ENCODE measurements at places on chromosomes 2 and 18.

- no peak for DNase-seq
Measured at GRCh38 chr2:240230291-240230931, 90.0 kb upstream of the OTOS start.

DNA sequence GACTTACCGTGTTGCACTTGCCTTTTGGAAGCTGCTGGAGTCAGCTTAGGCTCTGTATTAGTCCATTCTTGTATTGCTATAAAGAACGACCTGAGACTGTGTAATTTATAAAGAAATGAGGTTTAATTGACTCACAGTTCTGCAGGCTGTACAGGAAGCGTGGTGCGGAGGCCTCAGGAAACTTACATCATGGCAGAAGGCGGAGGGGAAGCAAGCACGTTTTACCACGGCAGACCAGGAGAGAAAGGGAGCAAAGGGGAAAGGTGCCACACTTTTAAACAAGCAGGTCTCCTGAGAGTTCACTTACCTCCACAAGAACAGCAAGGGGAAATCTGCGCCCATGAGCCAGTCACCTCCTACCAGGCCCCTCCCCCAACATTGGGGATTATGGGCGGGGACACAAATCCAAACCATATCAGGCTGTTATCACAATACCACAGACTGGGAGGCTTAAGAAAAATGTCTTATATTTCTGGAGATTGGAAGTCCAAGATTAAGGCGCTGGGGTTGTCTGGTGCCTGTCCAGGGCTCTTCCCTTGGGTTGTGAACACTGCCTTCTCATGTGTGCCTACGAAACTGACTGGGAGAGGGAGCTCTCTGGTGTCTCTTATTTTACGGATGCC, 3.6 kb upstream of the D2HGDH start:
- no peak for DNase-seq

DNA sequence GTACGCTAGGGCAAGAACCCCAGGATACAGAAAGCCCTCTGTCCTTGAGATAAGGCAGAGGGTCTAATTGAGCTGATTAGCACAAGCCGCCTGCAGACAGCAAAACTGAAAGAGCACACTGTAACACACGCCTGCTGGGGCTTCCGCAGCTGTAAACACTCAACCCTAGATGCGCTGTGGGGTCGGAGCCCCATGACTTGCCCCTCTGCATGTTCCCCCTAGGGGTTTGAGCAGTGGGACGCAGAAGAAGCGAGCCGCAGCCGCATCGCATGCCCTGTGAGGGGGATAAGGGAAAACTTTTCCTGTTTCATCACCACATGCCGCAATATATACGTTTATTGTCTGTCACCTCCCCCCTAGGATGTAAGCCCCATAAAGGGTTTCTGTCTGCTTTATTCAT, 384.6 kb downstream of the PLCL1 start:
- DNase-seq, result no peak

- no peak for DNase-seq
Measured at GRCh38 chr18:56568986-56569385, 69.4 kb downstream of the TXNL1 start.

- DNase-seq, result no peak
Measured at GRCh38 chr2:41326851-41327250, 721.0 kb upstream of the PKDCC start.

DNA sequence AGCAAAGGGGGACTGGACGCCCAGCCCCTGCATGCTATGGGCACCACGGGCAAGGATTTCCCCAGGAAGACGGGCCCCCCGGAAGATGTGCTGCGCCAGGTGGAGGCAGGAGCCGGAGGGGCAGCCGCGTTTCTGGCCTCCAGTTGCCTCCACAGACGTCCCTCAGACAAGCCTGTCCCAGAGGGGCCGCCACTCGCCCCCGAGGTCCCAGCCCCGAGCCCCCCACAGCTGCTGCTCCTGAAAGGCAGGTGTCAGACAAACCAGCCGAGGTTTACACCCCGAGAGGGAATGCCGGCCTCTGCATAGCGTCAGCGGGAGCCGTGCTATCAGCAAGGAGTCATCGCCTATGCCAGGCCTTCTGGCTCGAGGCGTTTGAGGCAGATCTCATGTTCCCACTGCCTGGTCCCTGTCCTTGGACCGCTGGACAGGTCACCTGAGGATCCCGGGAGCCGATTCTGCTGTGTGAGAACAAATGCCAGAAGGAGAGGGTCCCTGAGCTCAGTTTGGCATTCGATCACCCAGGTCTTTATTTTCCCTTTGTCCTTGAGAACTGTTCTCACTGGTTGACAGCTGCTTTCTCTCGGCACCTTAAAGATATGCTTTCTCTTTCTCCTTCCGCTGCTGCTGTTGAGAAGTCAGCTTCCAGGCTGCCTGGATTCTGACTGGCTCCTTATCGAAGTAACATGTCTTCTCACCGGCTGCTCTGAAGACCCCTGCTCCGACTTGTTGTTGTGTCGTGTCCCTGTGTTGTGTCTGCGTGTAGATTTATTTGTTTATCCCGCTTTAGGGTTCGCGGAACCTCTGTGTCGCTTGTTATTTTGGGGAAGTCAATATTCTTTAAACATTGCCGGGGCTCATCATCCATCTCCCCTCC, 20.6 kb downstream of the CROCC2 start:
- DNase-seq, result no peak

DNA sequence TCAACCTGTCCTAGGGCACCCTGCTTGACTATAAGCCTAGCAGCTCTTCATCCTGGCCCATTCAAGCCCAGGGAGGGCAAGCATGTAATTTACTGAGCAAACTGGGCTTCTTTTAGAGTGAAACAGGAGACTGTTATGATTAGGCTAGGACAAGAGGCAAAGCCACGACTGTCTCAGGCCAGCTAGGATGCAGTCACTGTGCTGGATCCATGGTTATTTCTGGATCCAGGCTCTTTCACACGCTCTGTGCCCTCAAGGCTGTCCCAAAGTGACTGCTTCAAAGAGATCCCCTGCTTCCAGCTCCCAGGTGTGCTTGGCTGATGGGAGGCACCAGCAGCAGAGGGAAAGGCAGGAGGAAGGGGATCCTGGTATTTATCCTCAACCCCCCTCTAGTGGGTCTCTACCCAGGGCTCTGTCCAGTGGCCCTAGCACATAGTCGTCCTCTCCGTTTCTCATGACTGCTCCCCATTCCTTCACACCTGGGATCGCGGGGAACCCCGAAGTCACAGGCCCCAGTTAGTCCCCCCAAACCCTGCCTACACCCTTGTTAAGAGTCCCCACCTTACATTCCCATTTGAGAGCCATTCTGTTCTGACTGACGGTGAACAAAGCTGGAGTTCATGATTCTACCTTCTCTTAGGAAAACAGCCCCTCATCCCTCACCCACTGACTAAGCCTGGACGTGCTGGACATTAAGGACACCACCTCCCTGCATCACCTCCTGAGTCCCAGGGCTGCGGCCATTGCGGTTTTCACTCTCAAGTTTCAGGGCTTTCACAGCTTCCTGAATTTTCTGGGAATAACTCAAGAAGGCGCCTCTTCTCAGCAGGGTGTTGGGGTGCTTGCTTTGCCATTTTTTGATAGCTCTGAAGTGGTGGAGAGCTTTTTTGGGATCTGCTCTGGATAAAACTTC, 63.2 kb downstream of the POLR1A start:
- no peak for DNase-seq

GRCh38 chr2:135573620-135574019, 42.3 kb downstream of the R3HDM1 start:
- no peak for DNase-seq

DNA sequence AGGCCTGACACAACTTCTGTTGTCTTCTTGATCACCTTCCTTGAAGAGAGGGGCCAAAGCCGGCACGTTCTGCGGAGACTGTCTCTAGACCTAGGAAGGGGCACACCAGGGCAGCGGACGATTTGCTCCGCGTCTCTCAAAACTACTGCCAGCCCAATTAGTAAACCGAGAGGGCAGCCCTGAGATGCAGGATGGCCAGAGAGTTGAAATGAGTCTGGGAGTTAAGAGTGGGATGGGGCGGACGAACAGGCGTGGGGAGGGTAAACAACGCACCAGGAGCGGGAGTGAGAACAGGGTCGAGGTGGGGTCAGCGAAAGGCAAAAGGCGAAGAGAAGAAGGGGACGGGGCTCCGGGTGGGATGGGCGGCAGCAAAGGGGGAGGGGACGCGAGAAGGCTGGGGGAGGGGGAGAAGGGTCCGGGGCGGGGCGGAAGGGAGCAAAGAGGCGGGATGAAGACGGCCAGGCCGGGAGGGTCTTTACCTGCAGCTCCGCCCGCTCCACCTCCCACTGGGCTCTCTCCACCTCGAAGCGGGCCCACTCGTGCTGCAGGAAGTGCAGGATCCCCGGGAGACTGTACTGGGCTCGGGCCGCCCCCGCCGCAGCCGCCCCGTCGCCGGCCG, 476 bp downstream of the STRN start:
- peak; percentile 28 for DNase-seq

- DNase-seq, result no peak
Measured at GRCh38 chr2:156890529-156891148, 366.9 kb upstream of the GALNT5 start.

- no peak for DNase-seq
Measured at GRCh38 chr2:24970483-24971285, 1.1 kb downstream of the DNAJC27 start.

GRCh38 chr18:22563164-22563583, 145.5 kb upstream of the CTAGE1 start:
- no peak for DNase-seq

- DNase-seq, result no peak
Measured at GRCh38 chr2:200467806-200468681, 41.8 kb downstream of the KCTD18 start.

DNA sequence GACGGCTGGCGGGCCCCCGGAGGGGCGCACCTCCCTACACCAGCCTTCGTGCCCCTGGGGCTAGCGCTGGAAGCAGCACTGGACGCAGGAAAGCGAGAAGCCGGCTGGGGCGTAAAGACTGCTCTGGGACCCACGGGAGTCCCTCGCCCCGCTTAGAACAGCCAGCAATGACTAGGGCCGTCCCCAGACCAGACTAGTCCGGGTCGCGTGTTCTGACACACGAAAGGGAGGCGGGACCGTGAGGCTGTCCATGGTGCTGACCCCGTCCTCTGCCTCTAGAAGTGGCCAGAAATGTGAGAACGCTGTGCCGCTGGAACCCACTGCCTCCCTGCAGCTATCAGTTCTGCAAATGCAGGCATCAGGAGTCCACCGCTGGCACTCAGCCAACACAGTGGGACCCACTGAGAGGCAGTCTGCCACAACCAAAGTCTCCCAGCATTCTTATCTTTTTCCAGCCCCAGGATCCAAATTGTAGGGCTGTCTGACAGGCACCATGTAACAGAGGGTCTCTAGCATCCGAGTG, at the start of gene UCN:
UCN (minus strand) TSS at position 87 of the 523 bp plus-strand sequence. CDS start 550 bp downstream, outside the sequence.
- DNase-seq, result no peak

DNA sequence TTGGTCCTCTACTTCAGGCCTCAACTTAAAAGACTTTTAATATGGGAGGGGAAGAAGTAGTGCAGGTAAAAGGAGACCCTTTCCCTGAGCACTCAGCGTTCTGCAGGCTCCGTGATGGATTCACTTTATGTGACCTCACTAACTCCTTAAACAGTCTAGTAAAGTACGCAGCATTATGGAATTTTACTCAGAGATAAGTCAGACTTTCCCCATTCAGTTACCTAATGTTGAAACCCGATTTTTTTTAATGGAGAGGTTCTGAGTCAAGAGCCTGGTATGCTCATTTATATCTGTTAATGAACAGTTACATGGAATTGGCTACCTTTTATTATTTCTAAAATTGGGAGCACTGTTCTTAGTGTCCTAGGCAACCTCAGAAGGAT, 34.1 kb downstream of the RASGRP3 start:
- no peak for DNase-seq

- DNase-seq, result no peak
Measured at GRCh38 chr2:127087791-127088495, 19.0 kb downstream of the BIN1 start.

GRCh38 chr2:221969087-221969829, 329.5 kb downstream of the PAX3 start:
- no peak for DNase-seq

- DNase-seq, result no peak
Measured at GRCh38 chr2:178949584-178949983, 100.4 kb downstream of the CCDC141 start.

DNA sequence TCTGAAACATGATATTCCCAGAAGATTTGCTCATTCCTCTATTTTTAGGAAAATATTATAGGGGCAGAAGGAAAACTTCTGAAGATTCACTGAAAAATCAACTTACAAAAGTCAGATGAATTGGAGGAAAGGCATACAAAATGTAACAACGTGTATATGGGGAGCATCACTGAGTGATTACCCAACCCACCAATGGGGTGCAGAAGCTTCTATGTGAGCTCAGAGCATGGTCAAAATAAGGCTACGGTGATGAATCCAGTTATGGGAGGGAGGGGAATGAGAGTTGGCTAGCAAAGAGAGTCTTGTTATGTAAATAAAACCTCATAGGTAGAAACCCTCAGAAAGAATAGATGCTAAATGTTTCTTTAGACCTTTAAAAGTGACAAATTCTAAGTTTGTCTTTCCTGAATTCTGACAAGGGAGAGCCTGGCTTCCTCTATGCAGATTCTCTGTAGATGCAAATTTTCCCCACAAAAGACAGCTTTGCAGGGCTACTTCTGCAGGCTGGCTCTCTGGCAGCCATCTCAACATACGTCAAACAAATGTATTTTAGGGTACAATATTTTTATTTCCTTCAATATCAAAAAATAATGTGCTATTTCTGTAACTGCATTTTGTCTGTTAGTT, 171.4 kb upstream of the NDUFV2 start:
- DNase-seq, result no peak

DNA sequence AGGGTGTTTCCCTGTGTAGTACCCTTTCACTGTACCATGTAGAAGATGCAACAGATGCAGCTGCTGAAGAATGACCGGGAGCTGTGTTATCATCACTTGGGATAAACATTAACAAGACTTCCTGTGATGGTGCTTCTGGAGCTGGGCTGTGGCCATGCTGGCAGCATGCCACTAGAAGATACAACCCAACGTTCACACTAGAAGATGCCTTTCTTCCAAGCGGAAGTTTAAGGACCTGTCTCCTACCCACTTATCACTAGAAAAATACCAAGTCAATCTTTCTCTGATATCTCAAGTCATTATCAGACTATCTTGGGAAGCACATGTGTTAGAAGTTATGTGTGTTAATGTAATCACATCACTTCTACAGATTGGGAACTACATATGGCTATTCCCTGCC, 953.5 kb downstream of the CNTNAP5 start:
- no peak for DNase-seq

DNA sequence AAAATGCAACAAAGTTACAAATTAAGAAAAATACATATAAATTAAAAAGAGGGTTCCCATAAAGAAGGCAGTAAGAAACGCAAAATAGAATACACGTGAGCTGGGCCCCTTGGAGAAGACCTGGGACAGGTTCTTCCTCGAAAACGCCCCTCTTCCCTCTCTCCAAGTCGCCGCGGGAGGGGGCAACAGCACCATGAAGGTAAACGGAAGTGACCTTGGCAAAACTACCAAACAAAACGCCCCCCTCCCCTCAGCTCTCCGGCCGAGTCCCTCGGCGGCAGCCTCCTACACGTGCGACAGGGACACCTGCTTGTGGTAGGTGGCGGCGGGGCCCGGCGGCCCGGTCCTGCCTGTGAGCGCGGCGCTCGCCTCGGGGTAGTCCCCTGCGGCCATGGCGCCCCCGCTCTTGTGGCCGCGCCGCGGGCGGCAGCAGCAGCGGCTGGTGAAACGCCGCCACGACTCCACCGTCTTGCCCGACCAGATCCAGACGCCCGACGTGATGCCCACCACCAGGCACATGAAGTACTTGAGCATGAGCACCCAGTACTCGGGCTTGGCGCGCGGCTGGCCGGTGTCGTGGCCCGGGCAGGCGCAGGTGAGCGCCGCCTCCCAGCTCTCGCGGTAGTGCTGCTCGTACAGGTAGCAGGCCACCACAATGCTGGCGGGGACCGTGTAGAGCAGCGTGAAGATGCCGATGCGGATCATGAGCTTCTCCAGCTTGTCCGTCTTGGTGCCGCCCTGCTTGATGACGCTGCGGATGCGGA, 2.8 kb downstream of the FZD5 start:
- DNase-seq, result no peak

- no peak for DNase-seq
Measured at GRCh38 chr2:18841248-18842150, 252.1 kb upstream of the NT5C1B start.
